GM18507 (cell line): ENCODE measurements at places on chromosomes 12 and 14.

DNA sequence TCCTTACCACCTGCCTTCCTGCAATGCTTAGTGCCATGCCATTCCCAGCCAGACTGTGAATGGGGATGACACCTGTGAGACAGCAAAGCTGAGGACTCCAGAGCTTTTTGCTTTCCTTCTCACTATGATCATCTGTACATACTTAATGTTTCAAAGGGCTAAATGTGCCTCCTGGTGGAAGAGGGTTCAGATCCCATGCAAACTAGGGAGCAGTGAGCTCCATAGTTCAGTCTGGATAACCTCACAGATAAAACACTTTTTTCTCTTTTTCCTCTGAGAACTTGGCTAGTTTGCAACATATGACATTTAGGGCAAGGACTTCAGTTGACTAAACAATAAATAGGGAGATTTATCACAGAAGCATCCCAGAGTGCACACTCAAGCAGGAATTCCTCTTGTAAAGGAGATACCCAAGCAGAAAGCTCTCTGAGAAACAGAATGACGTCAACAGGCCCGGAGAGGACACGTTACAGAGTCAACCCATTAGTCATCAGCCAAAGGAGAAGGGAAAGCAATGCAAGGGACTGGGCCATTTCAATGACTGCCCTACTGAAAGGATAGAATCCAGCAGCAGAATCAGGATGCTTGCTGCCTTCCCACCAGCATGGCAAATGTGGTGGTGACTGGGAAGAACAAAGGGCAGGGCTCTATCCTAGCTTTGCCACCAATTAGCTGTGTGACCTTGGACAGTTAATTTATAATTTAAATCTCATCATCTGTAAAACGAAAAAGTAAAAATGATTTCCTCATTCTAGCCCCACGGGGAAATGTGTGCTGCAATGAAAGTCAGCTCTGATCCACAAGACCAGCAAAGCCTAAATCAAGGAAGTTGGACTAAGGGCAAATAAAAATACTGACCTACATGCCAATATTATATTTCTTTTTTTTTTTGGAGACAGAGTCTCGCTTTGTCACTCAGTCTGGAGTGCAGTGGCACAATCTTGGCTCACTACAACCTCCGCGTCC lies 80.8 kb upstream of the ACTN1 start:
- DNase-seq: no peak

DNA sequence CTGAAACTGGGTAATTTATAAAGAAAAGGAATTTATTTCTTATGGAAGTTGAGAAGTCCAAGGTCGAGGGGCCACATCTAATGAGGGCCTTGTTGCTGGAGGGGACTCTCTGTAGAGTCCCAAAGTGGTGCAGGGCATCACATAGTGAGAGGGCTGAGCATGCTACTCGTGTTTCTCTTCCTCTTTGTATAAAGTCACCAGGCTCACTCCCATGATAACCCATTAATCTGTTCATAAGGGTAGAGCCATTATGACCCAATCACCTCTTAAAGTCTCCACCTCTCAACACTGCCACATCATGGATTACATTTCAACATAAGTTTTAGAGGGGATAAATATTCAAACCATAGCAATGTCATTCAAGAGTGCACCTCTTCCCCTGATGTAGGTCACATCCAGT lies 79.1 kb upstream of the ATP2B1 start:
- DNase-seq: no peak

DNA sequence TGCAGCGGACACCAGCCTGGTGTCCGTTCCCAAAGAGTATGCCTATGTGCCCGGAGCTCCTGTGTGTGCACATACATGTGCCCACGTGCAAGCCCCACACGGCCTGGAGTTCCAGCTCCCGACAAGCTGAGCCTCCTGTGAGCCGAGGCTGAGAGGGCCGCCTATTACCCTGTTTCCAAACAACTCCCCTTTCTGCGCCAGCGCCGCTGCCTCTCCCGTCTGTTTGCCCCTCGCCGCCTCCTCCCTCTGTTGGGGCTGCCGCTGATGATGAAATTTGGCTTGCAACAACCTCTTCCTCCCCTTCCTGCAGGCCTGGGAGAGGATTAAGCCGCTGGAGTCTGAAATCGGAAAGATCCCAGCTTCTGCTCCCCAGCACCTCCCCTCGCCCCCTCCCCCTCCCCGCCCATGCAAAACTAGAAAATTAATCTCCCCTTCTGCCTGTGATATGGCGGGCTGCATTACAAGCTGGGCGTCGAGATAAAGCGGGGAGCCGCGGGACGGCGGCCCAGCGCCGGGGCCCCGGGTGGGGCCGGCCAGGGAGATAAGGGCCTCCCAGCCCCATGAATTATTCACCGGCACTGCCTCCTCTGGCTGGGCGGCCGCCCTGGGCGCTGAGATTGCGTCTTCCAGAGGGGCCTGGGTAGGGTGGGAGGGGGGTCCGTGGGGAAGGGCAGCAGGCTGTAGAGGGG lies 6.8 kb upstream of the ASIC1 start:
- DNase-seq: no peak

DNA sequence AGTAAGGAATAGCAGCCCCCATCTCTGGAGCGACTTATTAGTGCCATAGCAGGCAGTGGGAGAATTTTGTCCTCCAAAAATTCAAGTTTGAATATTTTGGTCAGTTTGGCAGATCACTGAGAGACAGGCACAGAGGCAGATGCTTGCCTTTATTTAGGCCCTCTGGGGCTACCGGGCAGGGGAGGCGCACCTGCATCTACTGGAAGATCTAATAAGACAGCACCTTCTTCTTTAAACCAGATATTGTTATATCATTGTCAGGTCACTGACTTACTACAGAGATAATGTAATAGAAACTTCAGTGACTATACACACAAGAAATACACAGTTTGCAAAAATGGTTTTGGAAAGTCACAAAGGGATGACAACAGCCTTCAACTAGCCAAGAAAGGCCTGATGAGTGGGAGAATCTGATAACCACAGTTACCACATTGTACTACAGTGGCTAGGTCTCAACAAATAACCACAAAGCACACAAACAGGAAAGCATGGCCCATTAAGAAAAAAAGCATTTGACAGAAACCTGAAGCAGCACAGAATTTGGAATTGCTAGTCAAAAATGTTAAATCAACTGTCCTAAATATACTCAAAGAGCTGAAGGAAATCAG lies 56.8 kb downstream of the CDK17 start:
- no peak for DNase-seq

GRCh38 chr12:105384220-105384619 lies 53.7 kb downstream of the C12orf75 start:
- DNase-seq: no peak

DNA sequence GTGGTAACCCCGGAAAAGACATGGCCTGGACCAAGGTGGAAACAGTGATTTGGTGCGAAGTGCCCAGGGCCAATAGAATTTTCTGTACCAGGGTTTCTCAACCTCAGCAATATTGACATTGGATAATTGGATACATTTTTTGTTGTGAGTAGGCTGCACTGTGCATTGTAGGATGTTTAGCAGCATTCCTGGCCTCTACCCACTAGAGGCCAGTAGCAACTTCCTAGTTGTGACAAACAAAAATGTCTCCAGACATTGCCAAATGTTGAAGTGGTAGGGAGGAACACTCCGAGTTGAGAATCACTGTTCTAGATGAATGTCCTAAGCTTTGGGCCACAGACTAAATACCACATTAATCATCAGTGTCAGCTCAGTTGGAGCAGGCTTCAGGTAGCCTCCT lies 6.2 kb upstream of the CGRRF1 start:
- no peak for DNase-seq

DNA sequence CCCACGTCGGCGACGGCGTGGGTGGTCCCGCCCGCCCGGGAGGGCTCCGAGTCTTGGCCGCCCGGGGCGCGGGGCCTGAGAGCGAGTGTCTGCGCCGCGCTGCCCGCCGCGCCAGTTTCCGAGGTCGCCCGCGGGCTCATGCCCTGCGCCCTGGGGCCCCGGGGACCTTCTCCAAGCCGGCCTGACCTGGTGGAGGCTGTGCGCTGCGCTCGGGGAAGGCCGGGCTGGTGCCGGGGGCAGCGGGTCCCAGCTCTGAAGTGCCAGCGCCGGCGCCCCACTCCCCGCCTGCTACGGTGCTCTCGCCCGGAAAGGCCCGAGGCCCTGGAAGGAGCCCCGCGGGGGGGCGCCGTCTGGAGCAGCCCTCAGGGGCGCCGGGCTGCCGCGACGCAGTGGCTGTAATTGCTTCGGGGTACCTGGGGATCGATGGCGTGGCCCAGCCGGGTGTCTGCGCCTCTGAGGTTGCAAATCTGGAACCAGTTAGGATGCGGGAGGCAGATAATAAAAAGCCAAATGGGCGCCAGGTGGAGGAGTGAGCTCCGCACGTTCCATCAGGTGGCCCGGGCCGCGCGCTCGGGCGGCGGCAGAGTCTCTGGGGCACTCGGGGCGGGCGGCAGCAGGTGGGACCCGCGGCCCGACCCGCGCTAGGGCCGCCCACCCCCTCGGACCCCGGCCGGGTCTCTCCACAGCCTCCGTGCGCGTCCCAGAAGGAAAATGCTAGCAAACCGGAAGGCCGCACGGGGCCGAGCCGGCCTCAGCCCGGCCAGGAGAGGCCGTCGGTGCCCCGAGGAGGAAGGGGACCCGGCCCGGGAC lies 102.3 kb upstream of the DIO3 start:
- DNase-seq: no peak

- no peak for DNase-seq
Measured at GRCh38 chr14:94897082-94897481, 127.2 kb upstream of the GSC start.

DNA sequence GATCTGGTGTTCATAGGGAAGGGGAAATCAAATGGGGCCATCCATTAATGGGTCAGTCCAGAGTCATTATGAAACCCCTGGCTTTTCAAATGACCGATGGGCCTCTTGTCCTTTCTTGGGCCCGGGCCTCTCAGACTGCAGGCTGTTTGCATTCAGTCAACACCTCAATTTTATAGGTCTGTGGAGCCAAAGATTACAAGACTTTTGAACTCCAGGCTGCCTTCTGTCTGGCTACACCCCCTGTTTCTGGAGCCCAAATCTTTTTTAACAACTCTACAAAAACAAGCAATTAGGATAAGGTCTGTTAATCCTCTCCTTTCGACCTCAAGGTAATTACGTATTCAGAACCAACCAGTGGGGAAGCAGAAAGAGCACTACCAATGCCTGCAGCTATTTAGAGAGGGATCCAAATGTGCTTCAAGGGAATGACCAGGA lies 35.6 kb downstream of the DUSP6 start:
- DNase-seq: no peak

DNA sequence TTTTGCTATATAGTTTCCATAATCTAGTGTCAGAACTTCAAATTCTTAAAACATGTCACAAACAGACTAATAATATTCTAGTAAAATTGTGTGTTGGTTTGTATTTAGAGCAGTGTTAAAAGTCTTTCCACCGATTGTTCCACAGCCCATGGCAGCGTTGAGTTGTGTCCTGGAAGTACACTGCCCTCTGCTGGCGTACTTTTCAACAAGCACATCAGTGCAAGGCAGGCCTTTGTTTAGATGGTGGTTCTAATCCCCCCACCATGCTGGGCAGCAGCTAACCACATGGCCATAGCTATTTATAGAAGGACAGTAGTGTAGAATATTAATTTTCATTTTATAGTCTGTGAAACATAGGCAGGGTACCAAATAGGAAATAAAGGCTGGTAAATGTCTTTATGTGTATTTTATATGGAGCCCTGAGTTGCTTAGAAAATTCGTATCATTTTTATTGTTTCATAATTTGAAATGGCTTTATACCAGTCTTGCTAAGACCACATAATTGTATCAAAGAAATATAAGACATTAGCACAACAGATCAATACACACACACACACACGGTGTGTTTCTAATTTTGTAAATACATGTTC lies 235.4 kb downstream of the SEC23A start:
- peak; percentile 7 for DNase-seq

DNA sequence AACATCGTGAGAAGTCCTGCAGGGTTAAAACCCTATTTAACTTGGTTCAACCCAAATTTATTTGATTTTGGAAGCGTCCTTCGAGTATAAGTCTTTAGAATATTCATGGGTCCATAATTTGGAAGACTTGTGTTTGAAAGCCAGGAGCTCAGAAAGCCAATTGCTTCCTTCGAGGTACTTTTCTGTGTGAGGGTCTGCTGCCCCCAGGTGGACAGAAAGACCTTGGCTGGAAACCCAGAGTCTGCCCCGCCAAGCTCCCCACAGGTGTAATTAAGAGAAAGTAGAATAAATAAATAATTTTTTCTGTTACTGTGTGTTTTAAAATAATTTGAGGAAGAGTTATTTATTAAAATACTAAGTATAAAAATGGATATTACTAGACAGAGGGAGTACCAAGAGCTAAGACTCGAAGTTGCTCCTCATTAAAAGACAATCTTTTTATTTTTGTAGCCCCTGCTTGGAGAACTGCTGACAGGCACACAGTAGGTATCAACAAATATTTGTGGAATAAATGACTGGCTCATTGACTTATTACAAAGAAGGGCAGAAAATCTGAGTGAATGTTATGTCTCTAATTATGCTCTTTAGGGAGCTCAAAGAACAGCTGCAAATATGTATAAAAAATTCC lies 105.8 kb downstream of the PAH start:
- DNase-seq: no peak

- no peak for DNase-seq
Measured at GRCh38 chr12:12723681-12724420, 6.7 kb downstream of the CDKN1B start.

DNA sequence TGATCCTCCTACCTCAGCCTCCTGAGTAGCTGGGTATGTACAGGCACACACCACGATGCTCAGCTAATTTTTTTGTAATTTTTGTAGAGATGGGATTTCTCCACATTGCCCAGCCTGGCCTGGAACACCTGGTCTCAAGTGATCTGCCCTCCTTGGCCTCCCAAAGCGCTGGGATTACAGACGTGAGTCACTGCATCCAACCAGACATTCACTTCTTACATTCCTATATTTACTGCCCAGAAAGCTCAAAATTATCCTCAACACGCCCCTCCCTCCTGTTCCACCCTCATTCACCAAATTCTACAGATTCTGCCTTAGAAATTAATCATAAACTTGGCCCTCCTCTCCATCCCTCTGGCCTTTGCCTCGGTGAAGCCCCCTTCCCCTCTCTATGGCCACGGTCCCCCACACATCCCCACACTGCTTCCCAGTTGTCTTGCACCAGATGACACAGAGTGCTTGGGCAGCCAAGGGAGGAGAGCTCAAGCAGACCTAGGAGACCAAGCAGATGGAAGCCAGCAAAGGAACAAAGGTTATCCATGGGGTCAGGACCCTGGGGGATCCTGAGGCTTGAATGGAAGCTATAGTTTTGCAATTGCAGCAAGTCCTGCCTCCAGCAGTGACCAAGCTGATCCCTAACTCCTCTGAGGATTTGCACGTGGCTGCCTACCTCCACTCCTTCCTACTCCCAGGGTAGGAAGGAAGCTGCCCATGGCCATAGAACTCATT lies 213.2 kb upstream of the FOXN3 start:
- no peak for DNase-seq

- DNase-seq: no peak
Measured at GRCh38 chr12:50201987-50202521, 34.9 kb upstream of the CERS5 start.

DNA sequence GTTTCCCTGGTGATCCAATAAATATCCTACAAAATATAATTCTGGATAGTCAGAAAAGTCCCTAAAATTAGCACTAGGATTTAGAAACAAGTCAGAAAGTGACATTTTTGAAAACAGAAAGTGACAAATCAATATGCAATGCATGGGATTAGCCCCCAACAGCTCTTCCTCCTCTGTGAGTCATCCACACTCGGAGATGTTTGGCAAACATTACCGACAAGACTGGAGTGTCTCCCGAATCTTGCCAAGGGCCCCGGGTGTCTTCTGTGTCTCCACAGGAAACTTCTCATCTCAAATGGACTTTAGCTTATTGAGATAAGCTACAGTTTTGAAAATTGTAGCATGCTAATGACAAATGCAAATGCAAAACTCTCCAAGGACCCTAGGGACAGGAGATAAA lies 398.9 kb upstream of the CCDC196 start:
- no peak for DNase-seq

- no peak for DNase-seq
Measured at GRCh38 chr14:37842106-37842505, 246.7 kb downstream of the TTC6 start.
